NCI-H460 (cell line): ENCODE measurements at places on chromosomes 5 and 9. TPM values are rescaled to one million over a fixed set of nuclear protein-coding genes. Genes with fewer than 3 reads are reported as not detected.

The FOXD4 gene
- 0.14 and 0.30 TPM in 2 replicates for total RNA-seq

The HNRNPK gene
- 840 and 845 TPM in 2 replicates for total RNA-seq

The GPR150 gene
- total RNA-seq, result not detected in 2 replicates

The PCDHGB2 gene
- total RNA-seq, result 1.8 and 2.0 TPM in 2 replicates

DNA sequence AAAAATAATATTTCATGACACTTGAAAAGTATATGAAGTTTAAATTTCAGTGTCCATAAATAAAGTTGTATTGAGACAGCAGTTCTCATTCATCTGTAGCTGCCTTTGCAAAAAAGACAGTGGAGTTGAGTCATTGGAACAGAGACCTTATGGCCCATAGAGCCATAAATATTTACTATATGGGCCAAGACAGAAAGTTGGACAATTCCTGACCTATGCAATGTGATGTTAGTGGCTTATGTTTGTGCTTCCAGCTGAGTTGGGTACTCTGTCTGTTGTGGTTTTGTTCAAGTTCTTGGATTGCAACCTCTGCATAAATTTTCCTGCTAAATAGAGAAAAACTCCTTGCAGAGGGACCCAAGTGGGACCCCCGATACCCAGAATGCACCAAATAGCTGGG is 69.8 kb downstream of the KCNIP1 start:
- no peak for DNase-seq

- no peak for DNase-seq
These were observed 211.6 kb downstream of the ERCC6L2 start for GRCh38 chr9:96086936-96087571.

DNA sequence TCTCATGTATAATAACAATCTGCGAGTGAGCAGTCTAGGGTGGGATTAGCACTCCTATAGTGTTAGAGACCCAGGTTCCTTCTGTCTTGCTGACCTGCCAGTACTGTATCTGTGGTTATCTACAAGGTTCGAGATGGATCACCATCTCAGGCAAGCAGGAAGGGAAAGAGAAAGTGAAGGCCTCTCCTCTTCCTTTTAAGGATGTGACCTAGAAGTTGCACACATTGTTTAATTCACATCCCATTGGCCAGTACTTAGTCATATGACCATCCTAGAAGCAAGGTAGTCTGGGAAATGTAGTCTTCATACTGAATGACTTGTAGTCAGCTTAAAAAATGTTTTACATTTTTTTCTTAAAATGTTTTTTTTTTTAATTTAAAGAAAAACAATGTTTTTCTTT is 168.6 kb downstream of the CARTPT start:
- peak; percentile 61 for DNase-seq

GRCh38 chr5:25009063-25009462 is 364.3 kb upstream of the CDH10 start:
- no peak for DNase-seq

DNA sequence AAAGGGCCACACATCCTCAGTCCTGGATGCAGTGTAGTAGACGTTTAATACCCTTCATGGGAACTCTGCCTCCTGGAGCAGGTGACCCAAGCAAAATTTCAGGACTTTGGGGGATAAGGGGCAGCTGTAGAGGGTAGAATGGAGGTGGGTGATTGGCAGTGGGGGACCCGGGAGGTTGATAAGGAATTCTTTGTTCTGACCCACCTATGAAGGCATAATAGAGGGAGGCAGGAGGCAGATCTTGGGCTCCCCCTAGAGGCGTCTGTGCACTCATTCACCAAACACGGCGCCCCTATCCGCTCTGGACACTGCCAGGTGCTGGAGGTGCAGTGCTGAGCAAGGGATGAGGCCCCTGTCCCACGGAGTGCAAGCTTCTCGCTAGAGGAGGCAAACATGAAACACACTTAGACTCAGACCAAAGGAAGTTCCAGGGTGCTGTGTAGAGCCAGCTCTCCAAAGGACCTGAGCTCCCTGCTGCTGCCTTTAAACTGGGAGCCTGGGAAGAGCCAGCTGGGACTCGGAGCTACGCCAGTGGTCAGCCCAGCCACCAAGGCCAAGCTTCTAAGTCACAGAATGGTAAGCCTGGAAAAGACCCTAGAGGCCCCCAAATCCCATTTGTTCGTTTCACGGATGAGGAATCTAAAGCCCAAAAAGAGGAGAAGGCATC is 7.7 kb downstream of the IL17B start:
- peak; percentile 69 for DNase-seq
